ENCODE measurements at places on chromosomes 16 and 17.

GRCh38 chr17:32265192-32265923, at the start of gene RHBDL3:
Gene RHBDL3, plus strand, starts transcription at chr17:32265832. Its CDS starts 358 bp downstream, at chr17:32266190.
- no peak for DNase-seq

- no peak for DNase-seq
Measured at GRCh38 chr16:25165284-25165683, 51.5 kb upstream of the AQP8 start.

DNA sequence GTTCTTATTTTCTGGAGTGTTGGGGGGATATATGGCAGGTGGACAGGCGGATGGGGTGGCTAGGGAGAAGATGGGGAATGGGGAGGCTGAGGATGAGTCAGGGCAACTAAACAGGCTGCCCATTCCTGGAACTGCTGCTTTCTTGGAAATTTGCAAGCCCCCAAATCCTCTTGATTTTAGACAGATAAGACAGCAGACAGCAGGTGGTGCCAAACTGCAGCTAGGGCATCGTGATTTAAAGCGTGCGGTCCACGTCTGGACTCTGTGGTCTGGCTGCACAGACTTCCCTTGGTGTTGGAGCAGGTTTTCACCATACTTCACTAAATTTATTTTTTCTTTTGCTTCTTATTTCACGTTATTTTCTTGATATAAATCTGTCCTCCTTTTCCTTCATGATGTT, 10.9 kb upstream of the KRT24 start:
- DNase-seq, result no peak

GRCh38 chr16:6777624-6778023, 555.0 kb upstream of the RBFOX1 start:
- no peak for DNase-seq
